Osteoblast (primary cell): ENCODE measurements at places on chromosomes 12 and 14. TPM values are rescaled to one million over a fixed set of nuclear protein-coding genes. Genes with fewer than 3 reads are reported as not detected.
A peak's percentile ranks its signal among the peaks of the same experiment; 100 is the strongest.

GRCh38 chr12:126706300-126706699 lies 1560.7 kb upstream of the TMEM132C start:
- DNase-seq, result no peak

GRCh38 chr14:95496111-95496681 lies 20.3 kb downstream of the SYNE3 start:
- peak; percentile 80 for DNase-seq

GRCh38 chr12:2924019-2924418 lies 33.3 kb downstream of the TULP3 start:
- DNase-seq, result peak; percentile 77

DNA sequence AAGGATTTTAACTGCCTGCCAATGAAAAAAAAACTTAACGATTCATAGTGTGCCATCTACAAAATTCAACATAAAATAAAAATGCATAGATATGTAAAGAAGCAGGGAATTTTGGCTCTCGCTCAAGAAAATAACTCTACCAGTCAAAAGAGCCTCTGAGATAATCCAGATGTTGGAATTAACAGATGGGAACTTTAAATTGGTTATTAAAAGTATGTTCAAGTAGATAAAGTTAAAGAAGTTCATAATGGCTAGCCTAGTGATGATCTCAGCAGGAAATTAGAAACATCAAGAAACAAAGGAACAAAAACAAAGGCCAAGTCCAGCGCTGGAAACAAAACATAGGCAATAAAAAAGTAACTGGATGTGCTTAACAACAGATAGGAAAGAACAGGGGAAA lies 23.1 kb downstream of the PIK3C2G start:
- DNase-seq, result no peak

GRCh38 chr14:31858868-31859267 lies 218.2 kb upstream of the ARHGAP5 start:
- no peak for DNase-seq

GRCh38 chr12:39931857-39932256 lies 174.0 kb downstream of the SLC2A13 start:
- DNase-seq, result peak; percentile 4

- DNase-seq, result no peak
These were observed 33.7 kb downstream of the MAPK1IP1L start for GRCh38 chr14:55085060-55085660.

GRCh38 chr12:118591-118990 lies 52.0 kb downstream of the IQSEC3 start:
- DNase-seq, result no peak

DNA sequence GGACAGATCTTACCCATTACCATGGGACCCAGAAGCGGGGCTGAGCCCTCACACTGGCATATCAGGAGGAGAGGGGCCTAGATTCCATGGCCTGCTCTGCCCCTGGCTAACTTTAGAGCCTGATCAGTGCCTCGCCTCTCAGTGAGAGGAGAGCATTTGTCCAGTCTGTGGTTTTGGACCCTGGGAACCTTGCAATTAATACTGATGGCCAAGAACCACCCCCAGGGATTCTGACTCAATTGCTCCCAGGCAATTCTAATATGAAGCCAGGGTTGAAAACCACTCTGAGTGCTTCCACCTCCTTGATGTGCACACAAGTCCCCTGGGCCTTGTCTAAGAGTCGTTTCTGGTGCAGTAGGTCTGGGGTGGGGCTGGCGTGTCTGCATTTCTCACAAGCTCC lies 67.7 kb downstream of the CALM1 start:
- DNase-seq, result no peak

DNA sequence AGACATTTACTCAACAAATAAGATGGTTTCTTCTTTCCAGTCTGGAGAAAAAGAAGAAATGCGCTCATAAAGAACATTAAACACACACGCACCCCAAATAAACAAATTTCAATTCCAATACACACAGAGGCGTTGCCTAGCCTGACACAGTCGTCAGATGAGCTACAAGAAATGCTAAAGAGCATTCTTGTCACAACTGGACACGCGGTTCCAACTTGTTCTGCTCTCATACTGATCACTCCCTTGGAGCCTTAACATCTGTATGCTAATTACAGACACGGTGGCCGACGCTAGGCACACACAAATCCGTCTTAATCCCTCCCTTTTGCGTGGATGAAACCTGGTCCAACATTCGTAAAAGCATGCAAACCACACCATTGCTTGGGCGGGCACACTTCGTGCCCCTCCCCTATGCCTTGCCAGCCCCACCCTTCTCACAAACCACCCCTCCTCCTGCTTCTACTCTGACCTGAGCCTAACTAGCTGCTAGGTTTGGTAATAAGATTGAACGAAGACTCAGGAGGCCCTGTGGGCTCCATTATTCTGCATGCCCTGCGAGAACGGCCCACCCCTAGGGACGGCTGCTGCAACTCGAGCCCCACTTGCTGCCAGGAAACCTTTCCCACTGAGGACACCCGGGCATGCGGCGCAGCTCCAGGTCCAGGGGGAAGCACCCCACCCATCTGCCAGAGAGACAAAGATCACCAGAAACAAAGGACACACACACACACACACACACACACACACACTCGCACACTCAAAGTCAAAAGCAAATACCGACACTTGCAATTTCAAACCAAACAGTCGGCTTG lies 1.2 kb downstream of the KCNK10 start:
- DNase-seq, result no peak

DNA sequence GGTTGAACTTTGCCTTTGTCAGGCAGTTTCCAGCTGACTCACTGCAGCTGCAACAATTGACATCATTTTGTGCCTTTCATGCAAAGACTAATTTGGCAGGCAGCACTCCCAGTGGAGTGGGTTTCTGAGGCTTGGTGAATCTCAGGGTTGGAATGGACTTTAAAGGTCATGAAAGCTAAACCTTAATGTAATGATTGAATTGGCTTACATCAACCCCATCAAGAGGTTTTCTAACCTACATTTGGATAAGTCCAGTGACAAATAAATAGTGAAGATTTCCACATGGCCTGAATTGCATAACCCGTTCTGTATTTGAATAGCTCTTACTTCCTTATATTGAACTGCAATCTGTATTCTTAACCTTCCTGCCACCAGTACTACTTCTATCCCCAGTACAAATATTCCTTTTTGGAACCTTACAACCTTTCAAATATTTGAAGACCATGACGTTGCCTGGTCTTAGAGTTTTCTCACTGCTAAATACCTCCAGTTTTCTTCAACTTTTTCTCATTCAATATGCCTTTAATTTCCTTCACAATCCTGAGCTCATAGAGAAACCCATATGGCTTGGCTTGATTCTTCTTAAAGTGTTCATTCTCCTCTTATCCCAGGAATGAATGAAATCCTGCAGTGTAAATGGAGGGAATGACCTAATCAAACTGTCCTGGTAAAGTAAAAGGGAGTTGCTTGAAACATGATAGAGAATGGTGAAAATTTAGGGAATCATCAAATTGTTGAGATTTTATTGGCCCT lies 168.1 kb upstream of the NOVA1 start:
- no peak for DNase-seq

DNA sequence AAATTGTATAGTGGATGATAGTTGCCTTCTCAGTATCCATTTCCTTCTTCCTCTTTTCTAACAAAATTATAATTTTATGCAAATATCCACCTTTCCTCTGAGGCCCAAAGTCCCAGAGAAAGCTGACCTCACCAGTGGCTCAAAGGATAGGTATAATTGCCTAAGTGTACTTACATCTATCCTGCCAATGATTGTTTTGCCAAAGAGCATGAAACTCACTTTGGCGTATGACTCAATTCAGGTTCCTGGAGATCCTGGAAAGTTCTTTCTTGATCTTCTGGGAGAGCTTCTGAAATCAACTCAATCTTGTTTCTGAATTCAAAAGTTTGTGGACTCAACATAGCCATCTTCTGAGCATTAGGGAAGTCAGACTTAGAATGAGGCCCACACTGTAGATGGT lies 10.5 kb upstream of the RBM25 start:
- peak; percentile 57 for DNase-seq

DNA sequence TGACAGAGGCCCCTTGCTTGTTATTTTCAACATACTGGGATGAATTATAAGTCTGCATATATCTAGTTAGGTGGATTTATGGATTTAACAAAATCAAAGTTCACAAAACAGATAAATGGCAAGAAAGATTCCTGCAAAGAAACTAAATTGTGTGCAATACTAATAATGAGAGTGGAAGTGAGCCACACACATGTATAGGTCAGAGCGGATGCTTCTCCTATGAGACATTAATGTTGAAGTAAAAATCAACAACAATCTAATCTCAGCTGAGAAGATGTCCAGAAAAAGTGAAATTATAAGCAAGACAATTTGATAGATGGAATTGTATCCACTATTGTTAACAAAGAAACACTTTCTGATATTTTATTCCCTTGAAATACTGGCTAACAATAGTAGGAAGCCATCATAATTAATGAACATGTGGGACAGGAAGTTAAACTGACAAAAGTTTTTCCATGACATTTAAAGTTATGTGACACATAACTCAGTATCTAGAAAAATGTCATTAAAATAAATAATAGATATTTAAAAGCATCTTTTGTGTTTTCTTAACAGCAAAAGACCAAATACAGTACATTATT lies 39.7 kb downstream of the RAD51B start:
- DNase-seq, result no peak

DNA sequence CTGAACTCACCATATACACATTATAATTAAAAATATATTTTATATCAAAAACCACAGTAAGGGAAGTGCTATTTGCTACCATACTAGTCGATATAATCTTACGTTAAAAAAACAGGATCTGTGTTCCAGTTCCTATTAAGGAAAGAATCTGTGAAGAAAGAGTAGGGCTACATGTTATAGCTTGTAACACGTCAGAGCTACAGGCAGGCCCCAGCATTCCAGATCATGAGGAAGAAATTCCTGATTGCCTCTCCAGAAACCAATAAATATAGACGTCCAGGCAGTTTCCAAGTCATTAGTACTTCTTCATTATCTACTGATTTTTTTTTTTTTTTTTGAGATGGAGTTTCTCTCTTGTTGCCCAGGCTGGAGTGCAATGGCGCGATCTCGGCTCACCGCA lies 20.6 kb downstream of the SGPP1 start:
- no peak for DNase-seq

DNA sequence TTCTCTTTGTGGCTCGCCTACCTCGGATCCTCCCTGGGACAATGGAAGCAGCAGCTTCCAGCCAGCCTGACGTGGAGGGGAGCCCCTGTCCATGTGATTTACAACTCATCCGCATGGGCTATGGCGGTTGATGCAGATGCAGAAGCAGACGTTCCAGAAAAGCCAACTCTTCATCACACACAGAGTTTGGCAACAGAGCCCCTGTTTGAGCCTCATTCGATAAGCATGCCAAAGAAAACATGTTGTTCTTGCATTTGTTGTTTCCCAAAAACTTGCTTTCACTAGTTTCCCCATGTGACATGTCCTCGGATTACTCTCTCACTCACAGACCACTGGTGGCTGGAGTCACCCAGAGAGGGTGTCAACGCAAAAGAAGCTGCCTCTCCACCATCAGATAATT lies 16.4 kb upstream of the TC2N start:
- no peak for DNase-seq

- no peak for DNase-seq
These were observed 753 bp downstream of the CSRNP2 start for GRCh38 chr12:51082561-51083125.

DNA sequence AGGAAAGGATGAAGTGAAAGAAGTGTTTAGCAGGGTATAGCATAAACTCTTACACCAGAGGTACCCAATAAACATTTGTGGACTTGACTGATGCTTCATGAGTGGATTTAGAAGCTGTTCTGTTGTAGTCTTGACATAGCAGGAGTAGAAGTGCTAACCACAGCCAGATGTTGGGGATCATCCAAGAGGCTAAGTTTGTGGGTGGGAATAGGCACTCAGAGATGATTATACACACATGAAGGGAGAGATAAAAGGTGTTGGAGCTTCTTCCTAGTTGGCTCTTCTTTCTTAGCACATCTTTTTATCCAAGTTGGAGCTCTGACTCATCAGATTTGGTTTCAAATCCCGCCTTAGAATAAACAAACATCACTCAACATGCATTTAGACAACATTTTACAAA lies 166.7 kb upstream of the E2F7 start:
- no peak for DNase-seq

GRCh38 chr14:56199095-56199981 lies 81.1 kb downstream of the PELI2 start:
- no peak for DNase-seq

DNA sequence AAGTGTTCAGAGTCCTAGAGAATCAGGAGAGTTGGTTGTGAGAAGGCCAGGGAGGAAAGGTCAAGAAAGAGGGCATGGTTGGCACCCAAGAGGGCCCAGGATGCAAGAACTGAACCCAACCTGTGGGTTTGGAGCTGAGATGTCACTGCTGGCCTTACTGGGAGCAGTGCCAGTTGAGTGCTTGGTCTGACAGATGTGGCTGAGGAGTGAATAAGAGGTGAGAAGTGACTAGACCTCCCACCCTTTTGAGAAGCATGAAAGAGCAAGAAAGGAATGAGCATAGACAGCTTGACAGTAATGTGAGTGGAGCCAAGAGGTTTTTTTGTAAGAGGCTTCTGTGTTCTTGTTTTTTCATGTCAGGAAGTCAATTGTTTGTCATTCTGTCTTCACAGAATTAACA lies 95.3 kb downstream of the FGD4 start:
- no peak for DNase-seq

GRCh38 chr12:42216737-42217136 lies 21.3 kb downstream of the YAF2 start:
- DNase-seq, result no peak

DNA sequence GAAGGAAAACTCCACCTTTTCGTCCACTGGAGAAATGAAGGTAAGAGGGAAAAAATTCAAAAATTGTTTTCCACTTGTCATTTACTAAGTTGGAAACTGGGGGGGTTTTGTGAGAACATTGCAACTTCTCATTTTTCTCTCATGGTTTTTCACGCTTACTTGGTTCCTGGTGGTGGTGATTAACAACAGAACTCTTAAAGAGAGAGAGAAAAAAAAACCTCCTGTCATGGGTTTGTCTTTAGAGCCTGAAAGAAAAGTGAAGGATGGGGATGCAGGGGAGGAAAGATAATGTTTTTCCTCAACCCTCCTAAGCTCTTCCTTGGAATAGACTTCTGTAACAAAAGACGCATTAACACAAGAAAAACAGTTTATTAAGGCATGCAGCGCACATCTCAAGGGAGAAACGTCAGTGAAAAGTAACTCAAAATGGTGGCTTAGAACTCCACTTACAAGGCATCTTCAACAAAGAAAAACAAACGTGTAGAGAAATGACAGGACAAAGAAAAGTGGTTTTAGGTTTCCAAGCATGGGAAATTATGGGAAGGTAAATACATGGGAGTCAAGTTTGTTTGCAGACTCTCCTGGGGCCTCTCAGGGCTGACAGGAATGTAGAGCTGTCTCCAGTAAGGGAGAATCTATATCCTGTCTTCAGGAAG lies 81.9 kb upstream of the ATF7IP start:
- no peak for DNase-seq

- DNase-seq, result no peak
These were observed 188.9 kb upstream of the BCL2L14 start for GRCh38 chr12:11881835-11882234.

GRCh38 chr14:62528296-62528695 lies 517.0 kb downstream of the KCNH5 start:
- no peak for DNase-seq

VRTN gene
- not detected in 2 replicates for total RNA-seq

KRT82 gene
- not detected in 2 replicates for total RNA-seq

ADAMTS20 gene
- total RNA-seq, result under 0.01 TPM in 1 of 2 replicates, not detected in the other

BDKRB1 gene
- 0.59 and 0.72 TPM in 2 replicates for total RNA-seq

TAS2R20 gene
- 5.3 and 5.4 TPM in 2 replicates for total RNA-seq

SLC6A12 gene
- total RNA-seq, result not detected in 2 replicates

TAS2R43 gene
- total RNA-seq, result 5.0 TPM in 1 of 2 replicates, not detected in the other

FAM181A gene
- not detected in 2 replicates for total RNA-seq

KRT83 gene
- not detected in 2 replicates for total RNA-seq

ASCL1 gene
- total RNA-seq, result not detected in 2 replicates

ACOT6 gene
- not detected in 2 replicates for total RNA-seq

AICDA gene
- total RNA-seq, result not detected in 2 replicates
